ENCODE measurements at places on chromosomes 16 and 17.
A peak's percentile ranks its signal among the peaks of the same experiment; 100 is the strongest.

DNA sequence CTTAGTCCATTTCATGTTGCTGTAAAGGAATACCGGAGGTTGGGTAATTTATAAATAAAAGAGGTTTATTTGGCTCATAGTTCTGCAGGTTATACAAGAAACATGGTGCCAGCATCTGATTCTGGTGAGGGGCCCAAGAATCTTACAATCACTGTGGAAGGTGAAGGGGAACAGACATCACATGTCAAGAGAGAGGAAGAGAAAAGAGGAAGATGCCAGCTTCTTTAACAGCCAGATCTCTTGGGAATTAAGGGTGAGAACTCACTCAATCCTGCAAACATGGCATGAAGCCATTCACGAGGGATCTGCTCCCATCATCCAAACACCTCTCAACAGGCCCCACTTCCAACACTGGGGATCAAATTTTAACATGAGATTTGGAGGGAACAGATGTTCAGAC lies 49.5 kb downstream of the BMERB1 start:
- no peak for DNase-seq

DNA sequence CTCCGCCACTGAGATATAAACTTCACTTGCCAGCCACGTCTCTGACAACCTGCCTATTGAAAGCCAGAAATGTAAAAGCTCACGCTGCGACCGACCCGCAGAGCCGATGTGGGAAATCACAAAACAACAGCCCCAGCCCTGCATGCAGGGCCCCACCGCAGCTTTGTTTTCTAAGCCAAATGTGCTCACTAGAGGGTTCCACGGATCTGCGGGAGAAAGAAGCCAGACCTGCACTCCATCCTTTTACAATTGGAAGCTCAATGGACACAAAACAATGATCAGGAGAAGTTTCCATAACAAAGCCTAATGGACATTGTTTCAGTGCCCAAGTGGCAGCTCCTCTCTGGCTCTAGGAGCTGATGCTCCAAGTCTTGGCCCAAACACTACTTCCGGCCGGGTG lies 33.1 kb downstream of the WIPI1 start:
- DNase-seq: no peak

GRCh38 chr17:50593321-50593720 lies 32.8 kb downstream of the CACNA1G start:
- DNase-seq: no peak

- DNase-seq: no peak
Measured at GRCh38 chr16:1068451-1068850, 4.1 kb upstream of the SSTR5 start.

- no peak for DNase-seq
Measured at GRCh38 chr16:89290887-89291286, 73.4 kb downstream of the ZNF778 start.

DNA sequence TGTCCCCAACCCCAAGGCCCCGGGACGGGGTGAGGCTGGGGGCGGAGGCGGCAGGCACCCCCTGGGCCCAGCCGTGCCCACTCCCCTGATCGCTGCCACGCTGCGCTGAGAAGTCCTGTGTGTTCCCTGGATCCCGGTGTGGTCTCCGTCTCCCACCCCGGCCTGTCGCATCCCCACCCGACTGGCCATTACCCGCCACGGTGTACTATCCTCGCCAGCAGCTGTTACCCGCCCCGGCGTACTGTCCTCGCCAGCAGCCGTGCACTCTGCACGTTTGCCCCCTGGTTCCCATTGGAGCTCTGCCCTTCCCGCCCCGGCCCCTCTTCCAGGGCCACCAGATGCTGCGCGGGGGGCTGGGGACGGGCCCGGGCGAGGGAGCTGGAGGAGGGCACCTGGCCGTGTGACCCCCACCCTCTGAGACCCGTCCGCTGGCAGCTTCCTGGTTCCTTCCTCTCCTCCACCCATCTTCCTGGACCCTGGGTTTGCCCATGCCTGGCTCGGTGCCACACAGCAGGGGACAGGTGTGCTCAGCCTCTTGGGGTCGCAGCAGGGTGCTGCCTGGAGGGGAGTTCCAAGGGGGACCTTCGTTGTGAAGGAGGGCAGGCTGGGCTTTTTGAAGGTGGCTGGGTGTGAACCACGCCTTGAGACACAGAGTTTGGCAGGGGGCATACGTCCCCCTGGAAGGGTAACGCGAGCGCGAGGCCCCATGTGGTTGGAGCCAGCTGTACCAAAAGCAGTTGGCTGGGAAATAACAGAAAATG lies 19.7 kb downstream of the BAHCC1 start:
- DNase-seq: no peak

DNA sequence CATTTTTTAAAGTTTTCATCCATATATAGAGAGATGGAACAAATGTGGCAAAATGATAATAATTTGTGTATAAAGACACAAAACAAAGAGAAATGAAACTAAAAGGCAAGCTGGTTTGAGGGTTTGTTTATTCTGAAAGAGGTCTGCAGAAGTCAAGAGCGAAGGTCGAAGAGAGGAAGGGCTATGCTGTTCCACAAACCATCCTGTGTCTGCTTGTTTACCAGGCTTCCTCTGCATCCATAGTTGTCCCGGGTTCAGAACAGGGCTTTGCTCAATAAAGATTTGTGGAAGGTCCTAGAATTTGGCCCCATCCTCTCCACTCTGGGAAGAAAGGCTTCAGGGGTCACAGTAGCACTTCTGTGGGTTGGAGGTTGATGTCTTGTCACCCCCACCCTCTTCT lies 2.4 kb upstream of the MARVELD3 start:
- no peak for DNase-seq

DNA sequence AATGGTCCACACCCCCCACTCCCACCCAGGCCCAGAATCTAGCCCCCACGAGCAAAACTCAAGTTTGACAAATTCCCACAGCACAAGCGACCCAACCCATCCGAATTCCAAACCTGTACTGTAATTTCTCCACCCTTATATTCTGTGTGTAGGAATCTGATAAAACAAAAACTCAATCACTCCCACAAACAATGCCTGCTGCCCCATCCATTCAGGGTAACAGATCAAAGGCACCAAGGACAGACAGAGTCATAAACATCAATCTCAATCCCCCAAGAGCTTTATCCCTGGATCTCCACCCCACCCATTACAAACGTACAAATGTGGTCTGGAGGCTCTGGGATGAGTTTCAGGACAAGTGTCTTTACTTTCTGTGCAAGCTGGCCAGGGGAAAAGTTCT lies 157.8 kb downstream of the AXIN2 start:
- no peak for DNase-seq

DNA sequence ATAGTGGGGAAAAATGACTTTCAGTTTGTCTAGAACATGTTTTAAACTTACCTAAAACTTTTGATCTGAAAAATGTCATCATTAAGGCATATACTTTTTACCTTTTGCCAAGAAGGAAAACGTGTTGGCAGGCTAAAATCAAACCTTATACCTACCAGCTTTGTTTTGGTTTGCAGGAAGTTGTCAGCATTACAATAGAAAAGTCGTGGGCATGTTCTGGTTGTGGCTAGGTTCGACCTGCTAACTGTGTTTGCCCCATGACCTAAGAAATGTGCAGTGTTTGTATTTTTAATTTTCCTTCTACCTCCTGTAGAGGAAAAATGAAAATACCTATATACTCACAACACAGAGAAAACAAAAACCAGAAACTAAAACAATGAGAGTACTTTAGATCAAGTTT lies 13.0 kb downstream of the SKAP1 start:
- DNase-seq: no peak

- DNase-seq: peak; percentile 71
Measured at GRCh38 chr17:42188749-42189650, 3.7 kb upstream of the HCRT start.

GRCh38 chr17:15944759-15945526 lies at the start of gene ADORA2B:
TSS of gene ADORA2B (plus strand) at chr17:15945130. CDS start at chr17:15945249, 119 bp downstream.
- DNase-seq: peak; percentile 91

- DNase-seq: no peak
Measured at GRCh38 chr17:76422406-76422805, 30.5 kb downstream of the UBE2O start.

- DNase-seq: no peak
Measured at GRCh38 chr17:70775679-70776078, 606.3 kb downstream of the KCNJ2 start.

DNA sequence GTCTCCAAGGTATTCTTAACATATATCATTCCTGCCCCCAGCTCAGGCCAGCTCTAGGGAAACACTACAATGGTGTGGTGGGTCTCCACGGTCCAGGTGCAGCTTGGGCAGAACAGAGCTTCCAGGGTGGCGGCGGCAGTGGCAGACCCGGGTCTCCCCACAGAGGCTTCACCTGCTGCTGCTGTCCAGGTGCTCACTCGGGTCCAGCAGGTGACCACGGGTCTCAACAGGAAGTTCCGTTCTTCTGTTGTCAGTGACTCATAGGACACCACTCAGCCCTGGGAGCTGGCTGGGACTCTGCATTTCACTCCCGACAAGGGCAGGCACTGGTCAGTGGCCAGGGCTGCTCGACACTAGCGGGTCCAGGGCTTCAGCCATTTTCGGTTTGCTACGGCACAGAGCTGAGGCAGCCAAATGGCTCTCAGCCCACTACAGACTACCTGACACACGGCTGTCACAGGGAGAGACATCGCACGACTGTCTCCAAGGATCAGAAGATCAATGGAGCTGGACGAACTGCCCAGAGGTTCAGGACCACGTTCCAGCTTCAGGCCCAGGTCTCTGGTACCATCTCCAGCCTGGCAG lies 16.7 kb downstream of the MTHFSD start:
- no peak for DNase-seq

DNA sequence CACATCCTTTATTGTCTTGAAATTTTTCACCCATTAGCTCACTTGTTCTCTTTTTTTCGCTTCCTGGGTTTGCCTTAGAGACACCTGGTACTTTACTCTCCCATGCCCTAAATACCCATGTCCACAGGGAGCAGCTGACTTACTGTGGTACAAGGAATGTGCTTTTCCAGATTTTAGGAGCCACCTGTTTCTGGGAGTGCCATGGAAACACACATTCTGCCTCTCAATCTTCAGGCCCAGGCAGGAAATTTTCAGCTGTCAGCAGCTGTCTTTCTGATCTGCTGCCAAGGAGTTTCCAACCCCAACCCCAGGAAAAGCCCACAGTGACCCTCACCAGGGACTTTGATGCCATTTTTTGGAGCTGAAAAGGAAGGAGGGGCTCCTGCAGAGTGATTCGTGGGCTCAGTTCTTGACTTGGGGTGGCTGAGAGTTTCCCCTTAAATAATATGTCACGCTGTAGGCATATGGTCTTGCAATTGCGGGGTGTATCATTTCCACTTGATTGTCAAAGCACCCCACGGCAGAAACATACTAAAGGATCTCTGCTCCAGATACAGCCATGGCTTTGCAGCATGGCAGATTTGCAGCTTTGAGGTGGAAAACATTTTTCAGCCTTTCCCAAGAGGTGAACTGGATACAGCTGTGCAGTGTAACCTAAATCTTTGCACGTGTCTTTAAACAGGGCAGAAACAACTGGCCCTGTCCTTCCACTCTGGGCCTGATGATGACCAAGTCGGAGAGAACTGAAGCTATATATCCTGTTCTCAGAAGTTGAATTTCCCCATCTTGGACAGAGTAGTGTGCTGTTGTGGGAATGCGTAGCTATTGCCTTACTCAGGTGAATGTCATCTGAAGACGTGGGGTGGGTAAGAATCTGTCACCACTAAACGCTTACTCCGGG lies 19.2 kb downstream of the RBFOX1 start:
- DNase-seq: no peak
